ENCODE measurements at places on chromosomes 2 and 18.

- DNase-seq = no peak
Measured at GRCh38 chr2:6959751-6960150, 42.5 kb downstream of the RNF144A start.

GRCh38 chr18:58253871-58254270 is 209.8 kb downstream of the NEDD4L start:
- DNase-seq = no peak

- DNase-seq = no peak
Measured at GRCh38 chr2:188013767-188014166, 277.9 kb upstream of the GULP1 start.

GRCh38 chr2:133360882-133361281 is 207.4 kb downstream of the NCKAP5 start:
- no peak for DNase-seq

- DNase-seq = no peak
Measured at GRCh38 chr18:76491776-76492668, 3.0 kb downstream of the ZNF516 start.

DNA sequence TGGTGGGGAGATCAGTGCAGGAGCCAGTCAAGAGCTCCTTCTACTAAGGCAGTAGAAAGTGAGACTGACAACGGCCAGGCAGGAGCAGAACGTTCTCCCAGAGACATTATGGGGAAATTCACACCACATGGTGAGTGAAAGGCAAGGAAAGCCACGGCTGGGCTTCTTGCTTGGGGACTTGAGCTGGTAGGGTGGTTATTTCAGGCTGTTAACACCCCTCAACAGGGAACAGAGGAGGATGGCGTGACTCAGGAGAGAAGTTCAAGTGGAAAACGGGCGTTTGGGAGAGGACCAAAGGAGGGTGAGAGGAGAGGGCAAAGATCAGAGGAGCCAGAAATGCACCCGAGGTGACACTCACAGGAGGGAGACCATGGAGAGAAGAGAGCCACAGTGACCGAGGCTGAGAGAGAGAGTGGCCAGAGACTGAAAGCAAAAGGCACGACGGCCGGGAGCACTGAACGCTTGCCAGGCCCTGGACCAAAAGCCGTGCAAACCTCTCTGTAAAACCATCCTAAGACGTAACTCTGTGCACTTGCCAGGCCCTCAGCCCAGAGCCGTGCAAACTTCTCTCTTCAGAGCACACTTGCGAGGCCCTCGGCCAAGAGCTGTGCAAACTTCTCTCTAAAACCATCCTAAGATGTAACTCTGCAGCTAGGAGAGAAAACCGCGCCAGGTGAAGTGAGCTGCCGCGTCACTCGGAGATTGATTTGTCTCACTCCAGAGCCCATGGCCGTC is 7.7 kb downstream of the TPO start:
- no peak for DNase-seq

GRCh38 chr2:41500895-41501294 is 546.9 kb upstream of the PKDCC start:
- no peak for DNase-seq

DNA sequence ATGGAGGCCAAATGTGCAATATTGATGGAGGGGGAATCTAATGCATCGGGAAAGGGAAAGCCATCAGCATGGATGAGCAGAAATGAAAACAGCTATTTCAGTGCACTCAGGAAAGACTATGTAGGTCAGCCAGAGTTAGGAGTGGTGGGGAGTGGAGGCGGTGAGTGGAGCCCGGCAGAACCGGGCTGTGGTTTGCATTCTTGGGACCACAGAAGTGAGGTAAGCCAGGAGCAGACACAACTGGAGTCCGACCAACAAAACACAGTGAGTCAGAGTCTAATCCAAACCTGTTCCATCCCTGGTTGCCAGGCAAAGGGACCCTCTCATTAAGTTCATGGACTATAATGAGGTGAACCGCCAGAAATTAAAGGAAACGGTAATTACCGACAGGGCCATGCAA is 61.1 kb upstream of the RAB12 start:
- no peak for DNase-seq

GRCh38 chr2:201696151-201696659 is 2.2 kb downstream of the MPP4 start:
- no peak for DNase-seq

GRCh38 chr18:79488311-79489050 is 92.8 kb downstream of the NFATC1 start:
- no peak for DNase-seq

- no peak for DNase-seq
Measured at GRCh38 chr18:76980663-76981395, 151.8 kb downstream of the MBP start.

GRCh38 chr2:22995576-22995975 is 389.4 kb upstream of the KLHL29 start:
- DNase-seq = no peak

DNA sequence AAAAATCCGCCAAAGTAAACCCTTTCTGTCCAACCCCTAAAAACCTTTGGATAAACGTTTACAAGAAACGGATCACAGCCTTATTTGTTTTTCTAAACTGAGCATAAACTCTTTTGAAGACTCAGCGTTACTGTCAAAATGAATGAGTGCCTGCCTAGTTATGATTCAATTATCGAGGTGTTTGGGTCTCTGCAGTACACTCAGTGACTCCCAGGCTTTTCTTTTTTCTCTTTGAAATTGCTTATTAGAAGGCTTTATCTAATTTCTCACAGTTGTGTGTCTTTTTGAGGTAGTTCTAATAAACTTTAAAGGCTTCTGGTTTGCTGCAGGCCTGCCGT is 663 bp downstream of the RHBDD1 start:
- DNase-seq = no peak

DNA sequence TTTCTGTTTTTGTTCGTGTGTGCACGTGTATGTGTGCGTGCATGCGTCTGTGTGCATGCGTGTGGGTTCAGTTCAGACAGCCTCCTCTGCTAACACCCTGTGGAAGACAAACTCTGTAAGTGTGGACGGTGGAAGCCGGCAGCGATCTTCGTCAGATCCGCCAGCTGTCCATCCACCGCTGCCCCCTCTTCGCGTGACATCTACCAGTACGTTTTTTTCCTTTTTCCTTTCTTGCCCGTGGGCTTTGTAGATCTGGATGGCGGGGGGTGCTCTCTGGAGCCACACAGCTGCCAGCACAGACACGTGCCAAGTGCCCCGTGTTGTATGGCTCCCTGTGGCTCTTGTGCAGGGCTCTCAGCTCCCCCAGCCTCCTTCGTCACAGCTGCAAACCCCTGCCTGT is 32.3 kb downstream of the ITGB1BP1 start:
- no peak for DNase-seq

DNA sequence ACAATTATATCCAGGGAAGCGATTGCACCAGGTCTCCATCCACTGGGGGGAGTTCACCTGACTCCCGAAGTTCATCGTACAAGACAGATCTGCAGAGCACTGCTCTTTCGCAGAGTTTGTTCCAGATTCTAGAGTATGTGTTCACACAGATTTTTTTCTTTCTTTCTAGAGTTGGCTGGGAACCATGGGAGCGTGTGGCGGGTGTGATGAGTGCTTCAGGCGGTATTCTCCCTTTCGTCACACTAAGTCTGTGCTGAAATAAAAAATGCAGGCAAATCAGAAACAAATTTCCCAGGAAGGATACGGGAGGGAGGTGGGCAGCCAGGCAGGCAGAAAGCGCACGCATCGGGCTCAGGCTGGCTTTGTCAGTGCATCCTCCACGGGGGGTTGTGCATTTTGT is 129.8 kb upstream of the SOX11 start:
- no peak for DNase-seq

DNA sequence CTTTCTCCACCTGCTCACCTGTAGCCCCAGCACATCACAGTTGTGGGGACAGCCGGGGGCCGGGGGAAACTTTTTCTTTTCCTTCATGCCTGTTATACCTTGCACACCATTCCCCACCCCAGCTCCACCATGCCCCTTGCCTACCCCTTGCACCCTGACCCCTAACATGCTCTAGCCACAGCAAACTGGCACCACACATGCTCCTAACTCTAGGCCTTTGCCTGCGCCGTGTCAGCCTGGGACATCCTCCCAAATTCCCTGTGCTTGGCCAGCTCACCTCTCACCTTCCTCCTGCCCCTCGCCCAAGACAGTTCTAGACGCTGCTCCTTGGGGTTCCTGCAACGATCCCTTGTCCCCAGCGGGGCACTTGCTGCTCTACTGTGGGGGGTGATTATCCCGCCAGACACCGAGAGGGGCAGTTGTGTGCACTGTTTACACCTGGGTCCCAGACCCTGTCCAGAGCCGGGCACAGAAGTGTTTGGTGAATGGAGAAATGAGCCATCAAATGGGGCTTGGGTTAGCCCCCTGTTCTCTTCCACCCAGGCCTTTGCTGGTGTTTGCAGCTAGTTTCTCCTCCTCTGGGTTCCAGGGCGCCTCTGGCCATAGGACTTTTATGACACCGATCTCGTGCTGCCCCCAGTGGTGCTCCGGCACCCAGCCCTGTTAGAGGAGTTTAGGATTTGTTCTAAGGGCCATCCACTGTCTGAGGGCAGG is 129.8 kb downstream of the CTIF start:
- DNase-seq = no peak

DNA sequence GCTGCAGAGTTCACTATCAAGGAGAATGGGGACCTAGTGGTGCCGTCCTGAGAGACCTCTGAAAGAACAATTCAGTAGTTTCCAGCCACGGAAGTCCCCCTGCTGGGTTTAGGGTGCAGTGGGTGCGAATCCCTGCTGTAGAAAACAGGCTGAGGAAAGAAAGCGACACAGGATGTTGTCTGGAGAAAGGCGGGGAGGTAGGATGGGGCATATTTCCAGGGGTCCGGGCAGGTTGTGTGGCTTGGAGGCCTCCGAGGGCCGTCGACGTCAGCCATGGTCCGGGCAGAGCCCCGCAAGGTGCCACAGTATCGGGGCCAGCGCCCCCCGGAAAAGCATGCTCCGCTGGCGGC is 807 bp upstream of the CREB1 start:
- DNase-seq = peak; percentile 55

DNA sequence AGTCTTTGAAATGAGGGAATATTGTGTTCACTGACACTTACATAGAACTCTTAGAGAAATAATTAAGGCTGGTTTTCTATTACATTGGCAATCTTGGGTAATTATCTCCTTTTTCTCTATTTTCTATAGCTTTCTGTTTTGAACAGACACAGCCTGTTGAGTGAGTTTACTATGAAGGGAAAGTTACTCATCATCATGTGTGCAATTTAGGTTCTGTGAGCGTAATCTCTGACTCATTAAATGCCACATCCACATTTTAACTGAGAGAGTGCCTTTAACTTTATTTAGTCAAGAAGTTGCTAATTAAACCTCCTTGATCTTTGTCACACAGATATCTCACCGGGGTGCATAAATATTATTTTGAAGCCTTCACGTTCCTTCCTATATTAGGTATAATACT is 174.0 kb upstream of the SLC8A1 start:
- no peak for DNase-seq

GRCh38 chr2:230007931-230008707 is 60.6 kb downstream of the SLC16A14 start:
- peak; percentile 73 for DNase-seq

GRCh38 chr18:76688724-76689472 is 133.5 kb upstream of the ZNF236 start:
- no peak for DNase-seq

- DNase-seq = no peak
Measured at GRCh38 chr18:43680096-43680495, 402.8 kb upstream of the SYT4 start.

GRCh38 chr2:208872591-208872990 is 466.0 kb downstream of the PTH2R start:
- DNase-seq = no peak

GRCh38 chr18:48540251-48541025 is 1.6 kb downstream of the CTIF start:
- DNase-seq = peak; percentile 22

DNA sequence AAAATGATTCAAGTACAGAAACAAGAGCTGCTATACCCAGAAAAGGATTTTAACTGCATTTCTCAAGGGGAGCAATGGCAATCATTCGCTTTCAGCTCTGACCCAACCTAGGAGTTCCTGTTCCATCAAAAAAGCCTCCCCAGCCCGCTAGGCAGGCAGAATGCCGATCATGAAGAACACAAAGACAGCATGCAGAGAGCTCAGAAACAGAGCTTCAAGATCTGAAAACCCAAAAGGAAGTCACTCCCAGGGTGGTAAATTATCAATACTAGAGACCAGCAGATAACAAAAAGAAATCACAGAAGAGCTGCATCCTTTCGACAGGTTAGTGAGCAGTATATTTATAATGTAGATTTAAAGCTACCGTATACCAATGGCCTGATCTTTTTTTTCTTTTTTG is 84.8 kb upstream of the CRIM1 start:
- DNase-seq = no peak

GRCh38 chr2:239255218-239255617 is 145.6 kb downstream of the HDAC4 start:
- no peak for DNase-seq

DNA sequence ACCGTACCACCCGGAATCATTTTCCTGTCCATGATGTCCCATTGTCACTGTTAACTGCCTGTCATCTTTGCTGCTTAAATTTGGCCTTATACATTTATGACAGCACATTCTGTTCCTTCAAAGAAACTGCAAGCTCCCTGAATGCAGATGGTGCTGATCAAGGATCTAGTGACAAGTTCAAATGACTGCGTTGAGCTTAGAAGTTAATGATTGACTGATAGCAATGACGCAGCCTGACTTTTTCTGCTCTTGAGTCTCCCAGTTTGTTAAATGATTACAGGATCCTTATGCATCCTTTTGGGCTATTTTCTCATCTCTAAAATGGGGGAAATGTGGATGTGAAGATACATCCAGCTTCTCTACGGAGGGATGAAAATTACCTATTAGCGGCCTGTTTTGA is 159.0 kb downstream of the DCC start:
- DNase-seq = no peak

DNA sequence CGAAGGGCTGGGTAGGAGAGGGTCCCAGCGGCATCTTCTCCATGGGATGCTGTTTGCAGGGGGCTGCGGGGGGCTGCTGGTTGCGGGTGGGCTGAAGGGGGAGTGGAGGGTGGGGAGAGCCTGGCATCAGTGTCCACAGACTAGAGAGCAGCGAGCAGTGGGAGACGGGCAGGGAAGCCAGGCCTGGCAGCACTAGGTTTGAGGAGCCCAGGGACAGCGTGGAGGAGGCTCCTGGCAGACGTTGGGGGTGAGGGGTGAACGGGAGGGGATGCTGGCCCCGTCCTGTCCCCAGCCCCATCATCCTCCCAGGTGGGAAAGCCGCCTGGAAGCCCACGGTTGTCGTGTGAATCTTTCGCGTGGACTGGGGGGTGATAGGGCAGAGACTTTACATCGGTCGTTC is 48.2 kb upstream of the TFCP2L1 start:
- DNase-seq = no peak

- no peak for DNase-seq
Measured at GRCh38 chr2:141311430-141311829, 819.4 kb downstream of the LRP1B start.

DNA sequence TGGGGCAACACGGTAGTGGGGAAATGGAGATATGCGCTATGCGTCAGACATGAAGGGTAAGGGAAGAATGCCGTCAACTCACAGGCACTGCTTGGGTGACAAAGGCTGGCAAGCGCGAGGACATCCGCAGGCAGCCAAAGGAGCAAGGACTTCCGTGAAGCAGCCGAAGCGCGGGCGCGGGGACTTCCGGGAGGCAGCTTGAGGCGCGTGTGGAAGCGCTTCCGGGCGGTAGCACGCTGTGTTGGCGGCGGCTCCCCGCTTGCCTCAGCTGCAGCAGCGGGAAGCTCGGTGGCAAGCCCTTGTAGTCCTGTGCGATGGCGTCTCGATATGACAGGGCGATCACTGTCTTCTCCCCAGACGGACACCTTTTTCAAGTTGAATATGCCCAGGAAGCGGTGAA is at the start of gene PSMA8:
Gene PSMA8 (plus strand): TSS at position 218 of the 400 bp plus-strand sequence. CDS start 97 bp downstream, at position 315.
- DNase-seq = peak; percentile 30
